ENCODE measurements at places on chromosomes 2 and 18.

- no peak for DNase-seq
These were observed 115.1 kb upstream of the ST6GAL2 start for GRCh38 chr2:107001062-107001461.

DNA sequence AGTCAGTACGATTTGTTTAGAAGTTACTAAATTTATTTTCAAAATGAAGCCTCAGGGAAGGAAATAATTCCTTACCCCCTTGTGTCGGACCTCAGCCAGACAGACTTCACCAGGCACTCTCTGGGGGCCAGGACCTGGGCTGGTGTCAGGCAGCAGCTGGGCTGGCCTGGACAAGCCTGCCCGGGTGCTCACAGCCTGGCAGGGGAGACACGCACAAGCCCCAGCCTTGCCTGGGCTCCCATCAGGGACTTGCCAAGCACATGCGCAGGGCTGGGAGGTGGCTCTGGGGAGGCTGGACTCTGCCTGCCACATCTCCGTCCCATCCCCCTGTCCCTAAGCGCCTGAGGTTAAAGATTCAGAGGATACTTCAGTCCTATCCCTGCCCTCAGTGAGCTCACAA, 56.8 kb upstream of the HS6ST1 start:
- DNase-seq = no peak

GRCh38 chr2:134712736-134713135, 6.1 kb downstream of the TMEM163 start:
- DNase-seq = no peak

GRCh38 chr18:31634331-31634713, 42.6 kb downstream of the TTR start:
- DNase-seq = no peak

DNA sequence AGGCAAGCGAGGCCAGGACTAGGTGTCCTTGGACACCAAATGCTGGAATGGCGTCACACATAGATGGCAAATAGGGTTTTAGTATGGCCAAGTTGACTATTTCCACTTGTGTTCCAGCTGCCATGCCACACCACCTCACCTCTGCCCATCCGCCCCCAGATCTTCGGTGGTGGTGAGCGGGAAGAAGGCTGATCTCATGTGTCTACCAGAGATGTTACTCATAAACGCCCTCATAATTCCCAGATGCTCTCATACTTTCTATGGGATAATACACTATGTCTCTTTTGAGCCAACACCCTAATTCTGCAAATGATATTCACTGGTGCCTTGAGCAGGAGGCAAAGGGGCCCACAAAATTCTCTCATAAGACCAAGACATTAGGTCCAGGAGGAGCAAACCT, 281.1 kb upstream of the FN1 start:
- no peak for DNase-seq

Measured in activated CD4-positive, alpha-beta T cell treated with anti-CD3 and anti-CD28 coated beads, Interleukin-2, amount 50 U/mL, for 1 hour (primary cell).